Effector CD8-positive, alpha-beta T cell (primary cell): ENCODE measurements at places on chromosomes 1 and 21.

DNA sequence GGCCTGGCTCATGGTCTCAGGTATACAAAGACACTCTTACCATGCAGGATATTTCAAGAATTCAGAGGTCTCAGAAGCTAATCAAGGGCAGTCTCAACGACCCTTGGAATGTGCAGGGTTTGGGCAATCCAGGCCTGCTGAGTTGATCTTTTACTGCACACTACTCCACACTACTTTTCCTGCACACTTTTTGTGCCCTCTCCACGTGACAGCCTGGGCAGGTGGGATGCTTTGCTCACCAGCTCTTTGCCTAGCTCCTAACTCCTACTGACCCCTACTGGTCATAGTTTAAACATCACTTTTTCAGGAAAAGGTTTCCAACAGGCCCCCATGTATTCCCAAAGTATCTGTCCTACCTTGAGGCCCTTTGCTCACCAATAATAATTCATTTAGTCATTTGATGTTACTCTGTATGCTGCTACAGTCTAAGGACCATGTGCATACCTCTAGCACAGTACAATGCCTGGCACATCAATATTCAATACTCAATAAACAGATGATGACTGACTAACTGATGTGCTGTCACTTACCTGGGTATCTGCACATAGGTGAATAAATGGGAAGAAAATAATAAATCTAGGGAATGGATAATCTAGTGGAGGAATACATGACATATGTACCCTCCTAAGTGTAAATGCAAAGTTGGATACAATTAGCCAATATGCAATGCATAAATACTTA lies 9.6 kb downstream of the DUSP23 start:
- no peak for DNase-seq

GRCh38 chr1:30242168-30242567 lies 481.2 kb downstream of the MATN1 start:
- no peak for DNase-seq

- no peak for DNase-seq
Measured at GRCh38 chr21:30206551-30207251, 9.2 kb downstream of the CLDN8 start.

DNA sequence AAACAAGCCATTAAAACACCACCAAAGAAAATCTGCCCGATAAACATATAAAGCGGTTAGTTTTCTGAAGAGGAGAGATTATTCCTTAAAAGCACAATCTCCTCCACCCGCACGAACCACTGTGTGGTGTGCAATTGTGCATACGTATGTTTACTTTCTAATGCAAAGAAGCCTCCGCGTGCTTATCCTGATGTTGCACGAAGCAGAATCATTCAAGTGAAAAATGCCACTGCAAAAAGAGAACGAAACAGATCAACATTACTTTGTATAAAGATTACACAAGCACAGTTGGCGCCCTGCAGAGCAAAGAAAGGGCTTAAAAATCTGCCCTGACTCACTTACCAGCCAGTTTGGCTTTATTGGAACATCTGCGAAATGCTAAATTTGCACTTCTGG lies 166.8 kb downstream of the ZNF281 start:
- DNase-seq = no peak
